Peyer's patch (tissue), 4 donors: ENCODE measurements at places on chromosomes 7 and 10. TPM values are rescaled to one million over a fixed set of nuclear protein-coding genes. Genes with fewer than 3 reads are reported as not detected.

GRCh38 chr10:114998993-114999392, 61.0 kb downstream of the TRUB1 start:
- DNase-seq: no peak
- no peaks in the 10 kb centered on the region for H3K36me3 ChIP-seq
- no peak overlapping the region for H3K4me3 ChIP-seq
- no peaks in the 10 kb centered on the region for H3K27me3 ChIP-seq
- H3K27ac ChIP-seq: no peak overlapping the region
- H3K4me1 ChIP-seq: no peaks in the 10 kb centered on the region

DNA sequence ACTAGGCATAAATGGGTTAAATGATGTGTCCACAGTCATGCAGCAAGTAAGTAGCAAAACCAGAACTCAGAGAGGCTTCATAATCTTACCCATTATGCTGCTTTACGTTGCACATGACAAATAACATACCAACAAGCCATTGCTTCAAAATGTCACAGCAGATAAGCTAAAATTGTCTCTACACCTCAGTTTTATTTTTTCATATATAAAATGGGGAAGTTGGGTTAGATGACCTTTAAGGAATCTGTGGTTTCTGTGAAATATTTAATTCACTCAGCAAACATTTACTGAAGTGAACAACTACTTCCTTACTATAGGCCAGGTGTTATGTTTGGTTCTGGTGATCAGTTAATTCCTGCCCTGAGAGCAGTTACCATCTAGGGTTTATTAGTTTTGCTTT, 2.2 kb upstream of the ASCC1 start:
- H3K27ac ChIP-seq: peak overlapping the region; percentile 28
- no peak overlapping the region for H3K4me3 ChIP-seq
- no peaks in the 10 kb centered on the region for H3K36me3 ChIP-seq
- no peak for DNase-seq
- peaks cover 45% of the 10 kb centered on the region for H3K4me1 ChIP-seq

GRCh38 chr10:121205625-121206024, 354.5 kb downstream of the WDR11 start:
- DNase-seq: no peak

MRC1 gene
- 8.1 TPM for total RNA-seq

- H3K36me3 ChIP-seq: no peaks in the 10 kb centered on the region
- H3K4me3 ChIP-seq: no peak overlapping the region
- DNase-seq: no peak
- no peak overlapping the region for H3K27ac ChIP-seq
Measured at GRCh38 chr10:75552171-75552570, 120.7 kb downstream of the LRMDA start.

GRCh38 chr7:81317741-81318140, 398.9 kb upstream of the SEMA3C start:
- H3K27me3 ChIP-seq: no peaks in the 10 kb centered on the region
- no peak overlapping the region for H3K27ac ChIP-seq
- H3K4me1 ChIP-seq: no peaks in the 10 kb centered on the region
- DNase-seq: no peak
- H3K36me3 ChIP-seq: no peaks in the 10 kb centered on the region

- no peak for DNase-seq
- no peak overlapping the region for H3K27ac ChIP-seq
- H3K4me3 ChIP-seq: no peak overlapping the region
- H3K4me1 ChIP-seq: no peaks in the 10 kb centered on the region
- no peaks in the 10 kb centered on the region for H3K36me3 ChIP-seq
- no peaks in the 10 kb centered on the region for H3K27me3 ChIP-seq
Measured at GRCh38 chr10:27644307-27644939, 101.2 kb downstream of the MKX start.

MKX gene
- not detected for total RNA-seq

DNA sequence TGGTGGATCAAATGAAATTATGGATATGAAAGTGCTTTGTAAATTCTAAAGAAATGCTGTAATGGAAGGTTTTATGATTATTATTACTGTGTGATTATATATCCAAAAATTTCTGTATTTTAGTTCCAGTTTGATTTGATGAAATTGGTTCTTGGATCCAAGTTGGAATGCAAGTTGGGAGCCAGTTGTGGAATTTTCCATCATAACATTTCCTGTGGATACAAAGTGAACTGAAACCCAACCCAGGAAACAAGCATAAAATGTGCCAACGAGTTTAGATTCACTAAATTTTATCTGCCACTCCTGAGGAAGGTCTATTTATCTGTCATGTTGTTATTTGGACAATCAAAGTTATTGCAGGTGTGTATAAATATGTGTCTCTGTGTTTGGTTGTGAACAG, 131.4 kb upstream of the MDFIC start:
- H3K27ac ChIP-seq: no peak overlapping the region
- H3K4me1 ChIP-seq: no peaks in the 10 kb centered on the region
- no peak for DNase-seq
- H3K4me3 ChIP-seq: no peak overlapping the region
- H3K27me3 ChIP-seq: no peaks in the 10 kb centered on the region

ABCF2 gene
- total RNA-seq: 24.0 TPM

DNA sequence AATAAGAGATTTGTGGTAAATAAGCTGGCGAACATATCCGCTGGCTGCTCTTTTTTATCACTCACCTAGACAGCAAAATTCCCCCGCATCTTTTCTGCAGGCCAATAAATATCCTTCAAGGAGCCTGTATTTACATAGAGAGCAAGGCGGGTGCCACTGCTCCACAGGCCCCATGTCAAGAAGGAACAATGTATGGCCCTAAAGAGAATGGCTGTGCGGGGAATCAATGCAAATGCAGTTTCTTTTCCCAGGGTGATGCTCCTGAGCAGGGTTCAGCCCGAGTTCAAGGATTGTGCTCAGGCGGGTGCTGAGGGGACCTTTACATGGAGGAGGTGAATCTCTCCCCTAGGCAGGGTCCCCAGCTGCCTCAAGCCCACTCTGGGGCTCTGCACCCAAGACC, 494.2 kb upstream of the ZMIZ1 start:
- H3K36me3 ChIP-seq: no peaks in the 10 kb centered on the region
- no peak overlapping the region for H3K27ac ChIP-seq
- H3K27me3 ChIP-seq: no peaks in the 10 kb centered on the region
- H3K4me1 ChIP-seq: no peaks in the 10 kb centered on the region
- H3K4me3 ChIP-seq: no peak overlapping the region

GRCh38 chr7:41886901-41887311, 184.0 kb upstream of the INHBA start:
- H3K36me3 ChIP-seq: no peaks in the 10 kb centered on the region
- H3K4me1 ChIP-seq: no peaks in the 10 kb centered on the region
- H3K27ac ChIP-seq: no peak overlapping the region
- no peak for DNase-seq
- no peaks in the 10 kb centered on the region for H3K27me3 ChIP-seq

GRCh38 chr7:50266635-50267386, 37.7 kb upstream of the IKZF1 start:
- H3K27ac ChIP-seq: peak overlapping the region; percentile 59
- H3K4me3 ChIP-seq: peak overlapping the region; percentile 3
- peak; percentile 88 for DNase-seq
- H3K4me1 ChIP-seq: peaks cover 54% of the 10 kb centered on the region

GRCh38 chr7:156892081-156892800, 742 bp downstream of the LMBR1 start:
- H3K4me3 ChIP-seq: peak overlapping the region; percentile 72
- no peaks in the 10 kb centered on the region for H3K27me3 ChIP-seq
- peaks cover 5% of the 10 kb centered on the region for H3K4me1 ChIP-seq

DNA sequence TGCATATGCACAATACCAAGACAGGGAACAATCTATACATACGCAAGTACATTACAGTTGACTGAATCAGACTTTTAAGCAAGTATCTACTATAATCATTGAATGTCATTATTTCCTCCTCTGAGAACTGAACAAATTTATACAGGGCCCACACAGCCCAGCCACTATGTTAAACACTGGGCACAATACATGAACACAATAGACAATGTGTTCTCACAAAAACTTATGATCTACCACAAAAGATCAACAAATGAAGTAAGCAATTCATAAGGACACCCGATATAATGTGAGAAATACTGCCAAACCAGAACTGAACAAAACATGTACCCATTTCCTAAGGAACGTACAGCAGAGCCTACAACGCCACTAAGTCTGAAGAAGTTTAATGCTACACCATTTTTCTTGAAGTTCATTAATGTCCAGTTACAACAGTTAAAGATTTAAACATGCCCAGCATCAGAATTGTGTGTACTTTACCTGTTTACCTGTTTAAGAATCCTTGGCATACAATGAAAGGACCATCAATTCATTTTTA, 31.5 kb downstream of the SHTN1 start:
- H3K4me1 ChIP-seq: no peaks in the 10 kb centered on the region
- H3K36me3 ChIP-seq: no peaks in the 10 kb centered on the region
- no peak overlapping the region for H3K27ac ChIP-seq
- no peak overlapping the region for H3K4me3 ChIP-seq
- no peak for DNase-seq

DRGX gene
- not detected for total RNA-seq

PGAM2 gene
- 1.2 TPM for total RNA-seq

CYP2C19 gene
- total RNA-seq: 146 TPM

EBLN1 gene
- total RNA-seq: not detected

- peak overlapping the region; percentile 21 for H3K27ac ChIP-seq
- H3K36me3 ChIP-seq: no peaks in the 10 kb centered on the region
Measured at GRCh38 chr7:18177815-18178660, 150.4 kb upstream of the PRPS1L1 start.

GRCh38 chr10:11515596-11516430, 95.6 kb downstream of the USP6NL start:
- DNase-seq: peak; percentile 53
- H3K27ac ChIP-seq: no peak overlapping the region
- H3K36me3 ChIP-seq: no peaks in the 10 kb centered on the region
- H3K4me1 ChIP-seq: peaks cover 5% of the 10 kb centered on the region
- no peaks in the 10 kb centered on the region for H3K27me3 ChIP-seq

ANAPC16 gene
- 55.0 TPM for total RNA-seq

- no peaks in the 10 kb centered on the region for H3K4me1 ChIP-seq
- no peaks in the 10 kb centered on the region for H3K27me3 ChIP-seq
- no peak overlapping the region for H3K4me3 ChIP-seq
- H3K36me3 ChIP-seq: no peaks in the 10 kb centered on the region
Measured at GRCh38 chr7:48387932-48388331, 216.7 kb downstream of the ABCA13 start.

- no peak overlapping the region for H3K4me3 ChIP-seq
- H3K27ac ChIP-seq: no peak overlapping the region
- DNase-seq: no peak
- no peaks in the 10 kb centered on the region for H3K36me3 ChIP-seq
- no peaks in the 10 kb centered on the region for H3K4me1 ChIP-seq
- no peaks in the 10 kb centered on the region for H3K27me3 ChIP-seq
Measured at GRCh38 chr7:98456866-98457265, 56.0 kb upstream of the BAIAP2L1 start.

DNA sequence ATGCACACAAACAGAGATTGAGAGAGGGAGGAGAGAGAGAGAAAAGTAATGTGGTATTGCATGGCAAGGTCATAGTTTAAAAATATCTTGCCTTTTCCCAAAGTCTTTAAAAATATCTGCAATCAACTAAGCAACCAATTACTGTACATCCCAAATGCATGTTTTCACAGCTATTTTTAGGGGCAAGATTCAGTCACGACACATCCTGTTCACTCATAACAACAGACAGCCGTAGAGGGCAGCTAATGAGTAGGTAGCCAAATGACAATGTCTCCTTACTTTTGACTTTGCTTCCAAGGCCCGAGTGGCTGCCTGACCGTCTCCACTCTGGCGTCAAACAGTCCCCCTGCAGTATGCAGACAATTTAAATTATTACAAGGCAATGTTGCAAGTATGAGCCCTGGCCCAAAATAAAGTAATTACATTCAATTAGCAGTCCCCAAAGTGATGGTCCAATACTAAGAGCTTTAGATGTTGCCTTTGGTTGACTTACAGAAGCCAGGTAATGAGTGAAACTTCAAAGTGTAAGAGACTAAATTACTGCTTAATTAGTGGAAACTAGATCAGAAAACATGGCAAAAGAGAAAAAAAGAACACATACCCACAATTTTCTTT, 162.9 kb downstream of the MBL2 start:
- no peak overlapping the region for H3K4me3 ChIP-seq
- no peak for DNase-seq
- no peaks in the 10 kb centered on the region for H3K27me3 ChIP-seq
- no peaks in the 10 kb centered on the region for H3K36me3 ChIP-seq
- H3K27ac ChIP-seq: no peak overlapping the region

GRCh38 chr7:8126601-8127167, 135.3 kb downstream of the ICA1 start:
- H3K27ac ChIP-seq: peak overlapping the region; percentile 60
- H3K4me1 ChIP-seq: peaks cover 10% of the 10 kb centered on the region
- DNase-seq: no peak
- no peaks in the 10 kb centered on the region for H3K36me3 ChIP-seq
- no peaks in the 10 kb centered on the region for H3K27me3 ChIP-seq
- H3K4me3 ChIP-seq: no peak overlapping the region

GRCh38 chr10:2202401-2202800, 465.1 kb upstream of the ADARB2 start:
- no peaks in the 10 kb centered on the region for H3K36me3 ChIP-seq
- no peaks in the 10 kb centered on the region for H3K4me1 ChIP-seq
- H3K4me3 ChIP-seq: no peak overlapping the region
- no peaks in the 10 kb centered on the region for H3K27me3 ChIP-seq
- no peak overlapping the region for H3K27ac ChIP-seq

GRCh38 chr7:139264220-139264619, 33.2 kb downstream of the UBN2 start:
- no peak overlapping the region for H3K27ac ChIP-seq
- H3K36me3 ChIP-seq: peaks cover 85% of the 10 kb centered on the region
- no peaks in the 10 kb centered on the region for H3K27me3 ChIP-seq
- DNase-seq: no peak
- no peak overlapping the region for H3K4me3 ChIP-seq

DNA sequence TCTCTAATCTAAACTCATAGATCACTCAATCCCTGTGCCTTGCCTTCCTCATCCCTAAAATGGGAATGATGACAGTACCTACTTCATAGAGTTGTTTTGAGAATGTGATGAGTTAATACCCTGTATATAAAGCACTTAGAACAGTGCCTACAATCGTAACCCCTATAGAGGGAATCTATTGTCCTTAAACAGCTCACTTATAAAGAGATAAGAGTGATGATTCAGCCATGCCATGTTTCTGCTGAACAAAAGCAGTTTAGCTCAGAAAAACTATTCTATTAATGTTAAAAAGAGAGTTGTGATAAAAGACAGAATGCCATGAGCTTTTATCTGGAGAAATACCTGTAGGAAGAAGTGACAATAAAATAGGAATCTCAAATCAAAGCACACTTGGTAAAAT, 63.6 kb downstream of the CUBN start:
- no peaks in the 10 kb centered on the region for H3K27me3 ChIP-seq
- H3K4me3 ChIP-seq: no peak overlapping the region
- H3K27ac ChIP-seq: no peak overlapping the region
- no peak for DNase-seq
- H3K36me3 ChIP-seq: peaks cover 6% of the 10 kb centered on the region

- H3K27ac ChIP-seq: no peak overlapping the region
- peaks cover 84% of the 10 kb centered on the region for H3K27me3 ChIP-seq
- no peak for DNase-seq
- H3K4me3 ChIP-seq: peak overlapping the region; percentile 15
Measured at GRCh38 chr7:155458878-155459699, 1.2 kb downstream of the EN2 start.

DNA sequence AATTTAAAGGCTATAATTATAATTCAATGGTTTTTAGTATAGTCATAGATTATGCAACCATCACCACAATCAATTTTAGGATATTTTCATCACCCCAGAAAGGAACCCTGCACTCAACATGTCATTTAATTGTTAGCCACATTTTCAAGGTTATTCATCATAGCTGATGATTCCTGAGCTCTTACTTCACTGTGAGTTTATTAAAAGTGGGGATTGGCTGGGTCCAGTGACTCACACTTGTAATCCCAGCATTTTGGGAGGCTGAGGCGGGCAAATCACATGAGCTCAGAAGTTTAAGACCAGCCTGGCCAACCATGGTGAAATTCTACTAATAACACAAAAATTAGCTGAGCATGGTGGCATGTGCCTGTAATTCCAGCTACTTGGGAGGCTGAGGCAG, 787 bp downstream of the CCL26 start:
- H3K27ac ChIP-seq: no peak overlapping the region
- H3K4me3 ChIP-seq: no peak overlapping the region
- H3K27me3 ChIP-seq: no peaks in the 10 kb centered on the region
- H3K4me1 ChIP-seq: no peaks in the 10 kb centered on the region
